Stimulated activated CD4-positive, alpha-beta T cell treated with anti-CD3 and anti-CD28 coated beads, Interleukin-1b, Interleukin-23, amount 100 ng/mL, for 1 hour (primary cell): ENCODE measurements at places on chromosomes 6 and 20.

DNA sequence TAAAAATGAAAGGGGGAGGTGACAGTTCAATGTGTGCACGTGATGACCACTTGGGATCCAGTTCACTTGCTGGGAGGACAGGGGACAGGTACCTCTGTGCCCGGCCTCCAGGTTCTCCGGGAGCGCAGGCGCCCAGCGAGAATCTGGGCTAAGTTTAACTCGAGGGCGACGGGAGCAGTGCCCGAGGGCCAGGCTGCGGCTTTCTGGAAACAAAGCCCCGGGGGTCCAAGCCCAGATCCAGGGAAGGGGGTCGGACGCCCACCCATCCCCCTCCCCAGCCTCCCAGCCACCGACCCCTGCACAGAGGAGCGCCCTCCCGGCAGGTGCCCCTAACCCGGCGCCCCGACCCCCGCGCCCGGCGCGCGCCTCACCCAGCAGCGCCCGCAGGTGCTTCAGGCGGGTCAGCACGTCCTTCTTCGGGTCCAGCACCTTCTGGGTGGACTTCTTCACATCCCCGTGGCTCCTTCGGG, 405 bp downstream of the RALGAPA2 start:
- DNase-seq: no peak

DNA sequence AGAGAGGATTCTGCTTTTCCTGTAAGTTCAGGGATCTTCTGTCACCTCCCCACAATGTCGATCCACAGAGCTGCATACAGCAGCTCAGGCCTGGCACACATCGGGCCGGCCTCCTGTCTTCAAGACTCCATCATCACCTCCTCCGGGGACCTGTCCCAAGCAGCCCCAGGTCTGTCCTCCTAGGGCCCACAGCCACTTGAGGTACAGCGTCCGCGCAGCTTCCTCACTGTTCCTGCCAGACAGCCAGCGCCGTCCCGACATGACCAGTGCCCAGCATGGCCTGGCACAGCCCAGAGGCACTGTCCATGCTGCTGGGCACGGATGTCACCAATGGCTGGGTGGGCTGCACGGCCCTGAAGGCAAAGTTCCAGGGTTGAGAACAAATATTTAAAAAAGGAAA, 101.6 kb downstream of the DLL1 start:
- no peak for DNase-seq

DNA sequence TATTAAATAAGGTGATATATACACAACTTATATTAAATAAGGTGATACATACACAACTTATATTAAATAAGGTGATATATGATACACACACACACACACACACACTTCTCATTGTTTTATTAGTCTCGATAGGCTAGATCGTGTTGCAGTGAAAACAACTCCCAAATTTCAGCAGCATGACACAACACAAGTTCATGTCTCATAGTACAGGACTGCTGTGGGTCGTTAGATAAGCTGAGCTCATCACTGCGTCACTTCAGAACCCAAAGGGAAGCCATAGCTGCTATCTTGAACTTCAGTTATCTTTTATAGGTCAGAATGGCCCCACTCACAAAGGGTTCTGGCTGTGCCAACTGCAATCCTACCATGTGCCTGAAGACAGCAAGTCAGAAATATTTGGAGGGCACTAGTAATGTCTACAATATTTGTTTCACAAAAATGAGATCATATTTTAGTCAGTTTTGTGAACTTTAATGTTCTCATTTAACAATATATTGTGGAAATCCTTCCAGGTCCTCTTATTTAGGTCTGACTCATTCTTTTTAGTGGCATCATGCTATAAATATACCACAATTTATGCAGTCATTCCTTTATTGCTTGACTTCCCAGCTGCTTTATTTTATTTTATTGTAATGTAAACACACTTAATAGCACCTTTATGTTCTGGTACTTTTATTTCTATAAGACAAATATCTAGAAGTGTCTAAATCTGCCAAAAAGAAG, 290.2 kb downstream of the PHACTR1 start:
- no peak for DNase-seq

- no peak for DNase-seq
Observed at GRCh38 chr6:126054258-126054702, 67.9 kb downstream of the TRMT11 start.

- no peak for DNase-seq
Observed at GRCh38 chr6:144266091-144266649, 19.0 kb upstream of the UTRN start.

DNA sequence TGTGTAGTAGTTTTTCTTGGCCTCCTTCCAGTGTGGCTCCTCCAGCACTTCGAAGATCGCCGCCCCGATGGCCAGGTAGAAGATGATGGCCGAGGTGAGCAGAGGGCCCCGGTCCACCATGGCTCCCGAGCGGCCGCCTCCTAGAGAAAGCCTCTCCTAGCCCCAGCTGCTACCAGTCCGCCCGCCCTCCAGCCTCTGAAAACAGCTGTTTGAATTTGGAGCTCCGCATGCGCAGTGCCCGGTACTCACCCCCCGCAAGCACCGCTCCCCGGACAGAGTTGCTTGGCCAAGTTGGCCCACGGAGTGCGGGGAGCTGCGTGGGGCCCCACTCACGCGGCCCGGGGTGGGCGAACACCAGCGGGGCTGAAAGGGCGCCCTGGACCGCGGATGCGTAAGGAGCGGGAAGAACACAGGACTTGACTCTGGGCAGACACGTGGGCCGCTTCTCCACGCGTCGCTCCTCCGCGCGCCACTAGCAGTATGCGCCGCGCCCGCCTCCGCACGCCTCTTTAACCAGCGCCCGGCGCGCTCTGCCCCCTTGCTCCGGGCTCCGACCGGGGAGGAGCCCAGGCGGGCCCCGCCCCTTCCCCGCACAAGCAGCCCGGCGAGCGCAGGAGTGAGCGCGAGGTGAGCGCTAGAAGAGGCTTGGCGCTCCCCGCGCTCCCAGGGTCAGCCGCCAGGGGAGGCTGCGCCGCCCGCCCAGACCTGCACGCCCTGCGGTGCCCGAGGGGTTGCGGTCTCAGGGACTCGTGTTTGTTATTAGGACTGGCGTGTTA, at the start of gene KCNK5:
Gene KCNK5 (minus strand): TSS at position 484 of the 776 bp plus-strand sequence. CDS start 364 bp downstream, at position 120.
- DNase-seq: peak; percentile 66

DNA sequence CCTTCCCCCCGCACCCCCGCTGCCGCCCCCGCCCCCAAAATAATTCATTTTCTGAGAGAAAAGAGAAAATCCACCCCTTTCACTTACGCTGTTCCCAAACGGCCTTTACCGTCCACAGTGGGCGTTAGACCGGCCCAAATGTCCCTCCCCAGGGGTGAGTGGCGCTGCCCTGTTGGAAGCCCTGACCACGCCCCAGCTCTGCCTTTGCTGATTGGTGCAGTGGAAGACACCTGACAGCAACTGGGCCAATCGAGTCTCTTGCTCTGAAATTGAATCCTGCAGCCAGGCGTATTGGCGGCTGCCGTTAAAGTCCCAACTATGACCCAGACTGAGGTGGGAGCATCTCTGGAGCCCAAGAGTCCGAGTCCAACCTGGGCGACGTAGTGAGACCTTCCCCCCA, 15.7 kb downstream of the ZFP64 start:
- DNase-seq: no peak

DNA sequence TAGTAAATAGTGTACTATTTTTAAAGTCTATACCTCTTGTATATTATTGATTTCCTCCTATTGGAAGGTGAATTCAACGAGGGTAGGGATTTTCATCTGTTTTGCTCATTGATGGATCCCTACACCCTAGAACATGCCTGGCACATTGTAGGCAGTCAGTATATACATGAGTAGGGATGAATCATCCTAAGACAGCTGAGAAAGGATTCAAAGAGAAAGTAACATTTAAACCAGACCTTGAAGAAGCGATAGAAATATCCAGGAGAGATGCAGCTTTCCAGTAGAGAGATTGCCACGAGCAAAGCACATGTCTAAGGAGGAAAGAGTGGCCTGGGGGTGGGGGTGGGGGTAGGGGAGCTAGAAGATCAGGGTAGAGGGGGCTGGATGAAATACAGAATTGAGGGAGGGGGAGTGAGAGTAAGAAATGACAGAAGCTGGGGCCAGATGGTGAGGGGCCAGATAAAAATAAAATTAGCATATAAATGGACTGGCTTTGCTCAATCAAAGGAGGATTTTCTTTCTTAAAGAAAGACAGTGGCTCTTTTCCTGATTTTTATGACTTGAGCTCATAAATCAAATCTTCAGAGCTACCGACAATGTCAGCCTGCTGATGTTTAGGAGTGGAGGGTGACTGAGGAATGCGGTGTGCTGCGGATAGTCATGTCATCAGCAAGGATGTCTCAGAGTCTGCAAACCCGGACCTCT, 168.2 kb downstream of the SAMD5 start:
- DNase-seq: no peak

DNA sequence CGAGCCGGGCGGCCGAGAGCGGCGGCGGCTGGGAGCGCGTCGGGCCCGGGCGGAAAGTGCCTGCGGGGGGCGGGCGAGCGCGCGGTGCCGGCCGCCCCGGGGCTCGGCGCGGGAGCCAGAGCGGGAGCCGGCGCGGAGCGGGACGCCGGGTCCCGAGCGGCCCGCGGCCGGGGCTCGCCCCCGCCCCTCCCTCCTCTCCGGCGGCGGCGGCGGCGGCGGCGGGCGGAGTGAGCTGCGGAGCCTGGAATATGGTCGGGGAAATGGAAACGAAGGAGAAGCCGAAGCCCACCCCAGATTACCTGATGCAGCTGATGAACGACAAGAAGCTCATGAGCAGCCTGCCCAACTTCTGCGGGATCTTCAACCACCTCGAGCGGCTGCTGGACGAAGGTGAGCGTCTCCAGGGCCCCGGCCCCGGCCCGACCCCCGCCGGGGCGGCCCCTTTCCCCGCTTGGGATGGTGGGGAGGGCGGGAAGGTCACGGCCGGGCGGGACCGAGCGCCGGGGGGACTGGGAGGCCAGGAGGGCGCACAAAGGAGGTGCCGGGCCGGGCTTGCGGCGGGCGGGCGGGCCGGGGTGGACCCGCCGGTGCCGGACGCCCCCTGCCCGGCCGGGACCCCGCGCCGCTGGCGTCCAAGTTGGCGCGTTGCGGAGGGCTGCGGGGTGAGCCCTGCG, 565 bp downstream of the QKI start:
- DNase-seq: no peak

DNA sequence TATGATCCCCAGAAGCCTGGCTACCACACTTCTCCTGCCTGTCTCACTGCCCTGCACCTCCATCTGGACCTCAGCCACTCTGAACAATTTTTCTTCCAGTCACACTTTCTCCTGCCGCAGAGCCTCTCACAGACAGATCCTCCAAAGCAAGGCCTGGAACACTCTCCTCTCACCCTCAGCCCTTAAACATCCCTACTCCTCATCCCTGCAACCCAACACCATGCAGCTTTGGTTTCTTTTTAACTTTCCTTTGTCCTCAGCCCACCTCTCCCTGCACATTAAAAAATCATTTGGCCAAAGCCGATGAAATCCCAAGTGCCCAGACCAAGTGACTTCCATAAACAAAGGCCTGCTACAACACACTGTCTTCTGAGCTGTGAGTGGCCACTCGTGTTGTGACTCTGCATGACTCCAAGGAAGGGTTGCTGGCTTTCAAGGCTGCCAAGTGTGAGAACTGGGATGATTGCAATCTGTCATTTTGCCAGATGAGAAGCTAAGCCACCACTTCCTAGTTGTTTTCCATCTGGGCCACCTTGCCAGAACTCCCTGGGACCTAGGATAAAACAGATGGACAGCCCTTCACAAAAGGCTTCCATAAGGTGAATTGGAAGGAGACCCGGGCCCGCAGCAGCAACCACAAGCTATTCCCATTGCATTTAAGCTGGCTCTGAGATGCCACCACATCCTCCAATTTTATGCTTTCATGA, 144.4 kb upstream of the SSTR4 start:
- no peak for DNase-seq

DNA sequence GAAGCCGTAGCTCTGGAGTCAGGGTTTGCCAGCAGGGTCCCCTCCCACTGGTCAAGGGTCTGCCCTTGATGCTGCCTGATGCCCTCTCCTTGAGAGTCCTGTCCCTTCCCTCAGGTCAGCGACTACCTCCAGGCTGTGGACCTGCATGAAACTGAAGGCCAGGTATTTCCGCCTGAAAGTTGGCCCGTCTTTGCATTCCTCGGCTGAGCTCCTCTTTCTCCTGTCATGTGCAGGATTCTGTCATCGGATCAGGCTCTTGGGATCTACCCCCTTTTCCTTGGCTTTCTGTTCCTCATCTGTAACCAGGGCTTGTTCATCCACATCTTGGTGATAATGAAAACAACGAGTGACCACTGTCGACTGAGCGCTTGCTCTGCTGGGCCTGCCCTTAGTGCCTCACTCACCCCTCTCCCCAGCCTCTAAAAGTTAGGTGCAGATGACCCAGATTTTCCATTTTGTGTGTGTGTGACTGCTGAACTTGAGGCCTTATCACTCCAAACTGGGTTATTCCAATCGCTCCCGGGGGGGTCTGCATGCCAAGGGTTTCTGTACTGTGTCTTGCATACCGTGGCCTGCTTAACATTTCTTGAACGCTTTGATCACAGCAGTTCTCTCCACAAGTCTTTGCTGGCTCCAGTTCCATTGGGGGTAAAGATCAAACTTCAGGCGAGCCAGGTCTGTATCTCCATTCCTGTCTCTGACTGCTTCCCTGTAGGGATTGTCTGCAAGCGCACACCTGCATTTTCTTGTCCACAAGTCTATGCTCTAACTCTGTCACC, 81.6 kb downstream of the DTD1 start:
- no peak for DNase-seq

DNA sequence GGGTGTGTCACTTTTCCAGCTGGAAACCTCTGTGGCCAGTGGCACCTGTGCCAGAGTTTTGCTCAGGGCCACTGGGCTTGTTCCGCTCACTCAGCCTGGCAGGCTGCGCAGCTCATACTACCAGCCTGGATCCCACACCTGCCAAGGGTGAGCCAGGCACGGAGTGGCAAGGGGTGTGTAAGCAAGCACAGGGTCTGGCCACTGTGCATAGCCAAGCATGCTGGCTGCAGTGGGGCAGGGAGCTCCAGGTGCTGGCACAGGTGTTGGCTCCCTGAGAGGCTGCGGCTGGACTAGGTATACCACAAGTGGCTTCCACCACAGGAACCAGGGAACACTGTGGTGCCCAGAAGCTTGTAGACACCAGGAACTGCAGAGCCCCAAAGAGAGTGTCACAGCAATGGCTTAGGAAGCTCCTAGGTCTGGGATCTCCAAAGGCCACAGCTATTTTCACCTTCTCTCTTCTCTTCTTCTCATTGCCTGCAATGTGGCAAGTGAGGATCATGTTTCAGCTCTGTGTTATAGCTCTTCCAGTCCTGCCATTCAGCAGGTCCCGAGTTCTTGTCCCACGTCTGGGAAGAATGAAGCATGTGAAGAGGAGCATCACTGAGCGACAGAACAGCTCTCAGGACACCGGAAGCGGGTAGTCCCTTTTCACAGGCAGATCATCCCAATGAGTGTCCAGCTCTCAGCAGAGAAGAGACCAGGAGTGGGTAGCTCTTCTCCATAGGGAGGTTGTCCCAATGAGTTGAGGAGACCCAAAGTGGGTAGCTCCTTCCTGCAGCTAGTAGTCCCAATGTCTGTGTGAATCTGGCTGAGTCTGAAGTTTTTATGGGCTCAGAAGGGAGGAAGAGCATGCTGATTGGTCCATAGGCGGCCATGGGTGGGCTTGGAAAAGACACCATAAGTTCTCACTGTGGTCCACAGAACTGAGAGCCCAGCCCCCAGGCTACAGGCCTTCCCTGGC, 41.3 kb downstream of the WASF1 start:
- DNase-seq: no peak

GRCh38 chr6:17816921-17817611, 110.3 kb upstream of the NUP153 start:
- DNase-seq: no peak

- no peak for DNase-seq
Observed at GRCh38 chr20:64232794-64233193, 22.8 kb upstream of the PCMTD2 start.

- no peak for DNase-seq
Observed at GRCh38 chr6:21886542-21887151, 293.1 kb downstream of the SOX4 start.

- DNase-seq: no peak
Observed at GRCh38 chr20:58592076-58592695, 58.9 kb upstream of the STX16 start.
